ENCODE measurements at places on chromosomes 1 and 21. TPM values are rescaled to one million over a fixed set of nuclear protein-coding genes. Genes with fewer than 3 reads are reported as not detected.

DNA sequence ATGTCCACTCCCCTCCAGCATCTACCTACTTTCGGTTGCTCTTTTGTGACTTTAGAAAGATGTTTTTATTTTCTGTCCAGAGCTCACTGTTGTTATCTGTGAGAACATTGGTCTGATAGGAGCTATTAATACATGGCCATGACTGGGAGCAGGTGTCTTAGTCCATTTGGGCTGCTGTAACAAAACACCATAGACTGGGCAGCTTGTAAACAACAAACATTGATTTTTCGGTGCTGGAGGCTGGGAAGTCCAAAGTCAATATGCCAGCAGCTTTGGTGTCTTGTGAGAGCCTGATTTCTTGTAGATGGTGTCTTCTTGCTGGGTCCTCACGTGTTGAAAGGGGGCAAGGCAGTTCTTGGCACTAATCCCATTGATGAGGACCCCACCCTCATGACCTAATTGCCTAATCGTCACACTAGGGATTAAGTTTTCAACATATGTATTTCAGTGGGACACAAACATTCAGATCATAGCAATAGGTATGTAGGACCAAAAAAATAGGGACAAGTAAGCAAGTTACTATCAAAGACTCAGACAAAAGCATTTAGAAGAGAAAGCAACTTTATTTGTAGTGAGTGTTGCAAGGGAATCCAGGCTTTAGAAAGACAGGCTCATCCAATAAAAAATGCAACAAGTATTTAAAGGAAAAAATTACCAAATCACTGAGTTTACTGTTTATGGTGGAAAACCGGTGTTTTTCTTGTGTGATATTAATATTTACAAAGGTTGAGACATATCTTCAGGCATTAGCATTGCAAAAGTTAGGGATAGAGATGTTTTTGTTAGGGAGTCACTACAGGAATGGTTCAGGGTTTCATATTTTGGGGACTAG, 55.2 kb upstream of the WDR26 start:
- DNase-seq: no peak

GRCh38 chr21:42467140-42467983, 28.7 kb downstream of the RSPH1 start:
- peak; percentile 2 for DNase-seq

DNA sequence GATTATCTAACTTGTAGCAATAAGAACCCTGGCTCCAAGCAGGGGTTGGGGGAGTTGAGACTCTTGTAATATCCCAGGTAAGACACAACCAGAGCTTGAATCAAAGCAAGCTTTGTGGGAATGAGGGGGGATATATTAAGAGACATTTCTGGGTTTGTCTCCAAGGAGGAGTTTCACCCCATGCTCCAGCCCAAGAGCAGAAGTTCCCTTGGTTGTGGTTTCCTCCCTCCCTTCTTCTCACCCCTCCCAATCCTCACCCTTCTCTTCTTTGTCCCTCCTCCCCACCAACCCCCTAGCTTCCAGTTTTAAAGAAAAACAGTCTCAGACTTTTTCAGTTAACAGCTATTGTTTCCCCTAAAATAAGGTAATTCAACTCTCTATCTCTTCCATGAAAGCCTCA, 11.9 kb downstream of the TRAF3IP3 start:
- DNase-seq: no peak

DNA sequence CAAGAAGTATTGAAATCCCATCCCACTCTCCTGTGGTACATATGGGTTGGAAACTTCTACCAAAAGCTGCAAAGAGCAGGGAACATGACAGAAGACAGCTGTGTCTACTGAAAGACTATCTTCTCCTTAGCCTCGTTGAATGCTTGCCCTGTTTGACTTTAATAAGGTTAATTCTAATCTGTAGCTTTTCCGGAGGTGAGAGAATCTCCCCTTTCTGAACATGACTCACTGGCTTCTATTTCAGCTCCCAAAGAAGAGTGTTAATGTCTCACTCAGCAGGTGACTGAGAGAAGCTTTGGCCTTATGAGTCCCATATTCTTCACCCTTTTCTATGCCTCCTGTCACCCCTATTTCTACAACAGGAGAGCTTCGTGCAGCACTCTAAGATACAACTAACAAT, 88.3 kb downstream of the HHIPL2 start:
- no peak for DNase-seq

- no peak for DNase-seq
Observed at GRCh38 chr1:89986020-89986419, 8.9 kb upstream of the ZNF326 start.

DNA sequence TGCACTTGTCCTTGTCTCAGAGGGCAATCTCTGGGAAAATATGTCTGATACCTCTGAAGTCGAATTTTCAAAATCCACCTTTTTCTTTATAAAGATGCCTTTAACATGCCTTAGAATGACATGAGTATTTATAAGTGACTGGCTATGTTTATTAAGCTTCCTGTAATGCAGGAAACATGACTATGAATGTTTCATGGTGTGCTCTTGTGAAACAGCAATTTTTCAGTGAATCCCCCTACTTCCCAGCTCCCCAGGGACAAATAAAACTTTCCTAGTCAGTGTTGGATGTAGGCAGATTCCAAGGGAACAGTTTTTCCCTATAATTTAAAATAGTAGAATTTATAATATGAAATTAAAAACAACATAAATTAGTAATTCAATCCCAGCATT, 437.0 kb downstream of the LMO4 start:
- DNase-seq: peak; percentile 40

- DNase-seq: no peak
Observed at GRCh38 chr1:53588053-53588779, 129.0 kb downstream of the DMRTB1 start.

GRCh38 chr1:156579472-156579871, at the start of gene TTC24:
TTC24 (plus strand) TSS chr1:156579723; CDS start chr1:156581365, 1,642 bp downstream.
- no peak for DNase-seq

DNA sequence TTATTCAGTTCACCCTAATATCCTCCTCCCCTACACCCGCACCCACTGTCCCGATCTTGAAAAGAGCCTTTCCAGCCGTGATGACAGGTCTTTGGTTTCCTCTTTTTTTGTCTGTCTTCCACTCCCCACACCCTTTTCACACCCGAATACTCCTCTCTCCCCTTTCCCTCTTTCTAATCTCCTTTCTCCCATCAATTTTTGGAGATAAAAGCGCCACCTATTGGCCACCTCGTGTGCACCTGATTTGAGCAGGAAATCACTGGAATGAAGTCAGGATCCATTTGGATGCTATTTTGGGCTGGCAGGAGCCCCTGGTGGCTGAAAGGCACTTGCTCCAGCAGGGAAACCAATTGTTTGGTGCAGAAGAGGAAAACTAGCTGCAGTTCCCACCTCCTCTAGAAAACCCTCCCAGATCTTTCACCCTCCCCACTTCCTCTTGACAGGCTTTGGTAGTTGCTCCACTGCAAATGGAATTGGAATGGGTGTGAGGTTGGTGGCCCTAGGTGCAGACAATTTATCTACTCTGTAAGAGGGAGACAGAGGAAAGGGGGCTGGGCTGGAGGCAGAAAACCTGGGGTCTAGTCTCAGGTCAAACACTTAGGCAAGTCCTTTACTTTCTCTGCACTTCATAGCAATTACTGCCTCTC, 8.4 kb downstream of the FOXE3 start:
- peak; percentile 74 for DNase-seq

DNA sequence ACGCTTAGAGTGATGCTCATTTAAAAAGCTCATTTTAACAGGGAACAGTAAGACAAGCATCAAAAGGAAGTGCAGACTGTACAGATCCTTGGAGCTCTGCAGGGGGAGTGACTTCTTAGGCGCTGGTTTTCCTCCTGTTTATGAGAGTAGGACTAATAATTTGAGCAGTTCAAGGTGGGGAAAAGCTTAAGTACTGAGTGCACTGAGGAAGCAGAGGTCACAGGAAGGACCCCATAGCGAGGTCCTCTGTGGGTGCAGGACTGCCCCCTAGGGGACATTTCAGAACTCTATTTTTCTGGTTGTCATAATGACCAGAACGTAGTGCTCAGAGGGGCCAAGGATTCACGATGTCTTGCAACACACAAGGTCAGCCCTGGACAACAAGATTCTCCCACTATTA, 112.1 kb downstream of the HLCS start:
- DNase-seq: no peak

DNA sequence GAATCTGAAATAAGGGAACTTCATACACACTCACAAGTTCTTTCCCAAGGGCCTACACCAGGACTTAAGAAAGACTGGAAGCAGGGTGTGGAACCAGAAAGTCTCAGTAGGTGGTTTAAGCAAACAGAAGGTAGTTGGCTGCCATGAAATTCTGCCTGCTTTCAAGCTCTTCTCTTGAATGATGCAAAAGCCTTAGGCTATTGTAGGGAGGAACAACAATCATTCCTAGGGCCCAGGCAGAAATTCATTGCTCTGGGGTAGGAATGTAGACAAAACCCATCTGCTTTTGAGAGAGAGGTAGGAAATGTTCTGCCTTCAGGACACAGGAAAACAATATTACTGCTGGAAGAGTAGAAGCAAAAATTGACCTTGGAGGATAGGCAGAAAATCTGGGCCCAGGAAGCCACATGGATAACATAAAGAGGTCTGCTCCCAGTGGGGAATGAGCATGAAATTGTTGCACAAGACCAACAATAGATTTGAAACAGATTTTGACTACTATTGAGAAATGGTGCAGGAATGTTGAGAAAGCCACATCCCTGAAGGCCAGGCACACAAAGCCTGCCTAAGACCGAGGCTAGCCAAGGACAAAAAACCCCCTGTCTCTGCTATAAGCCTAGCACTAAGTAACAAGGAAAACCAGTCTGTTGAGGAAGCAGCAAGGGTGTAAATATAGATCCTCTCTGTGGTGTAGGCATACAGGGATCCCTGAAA, 22.7 kb upstream of the SFT2D2 start:
- DNase-seq: peak; percentile 95

GRCh38 chr1:28104866-28105467, 16.6 kb upstream of the EYA3 start:
- peak; percentile 62 for DNase-seq

DNA sequence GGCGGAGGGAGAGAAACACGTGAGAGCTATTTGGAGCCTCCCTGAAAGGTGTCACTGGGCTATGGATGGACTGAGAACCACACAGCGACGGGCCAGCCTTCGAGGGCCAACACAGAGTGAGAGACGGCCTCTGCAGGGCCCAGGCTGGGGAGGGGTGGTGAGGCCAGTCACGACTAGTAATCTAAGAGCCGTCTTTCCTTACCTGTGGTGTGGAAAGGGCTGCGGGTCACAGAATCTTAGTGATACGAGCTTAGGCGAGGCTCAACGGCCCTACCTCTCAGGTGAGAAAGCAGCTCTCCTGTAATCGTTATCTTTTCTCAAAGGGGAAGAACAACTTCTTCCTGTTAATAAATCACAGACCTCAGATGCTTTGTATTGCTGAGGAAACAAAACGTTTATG, 33.4 kb upstream of the COX20 start:
- no peak for DNase-seq

DNA sequence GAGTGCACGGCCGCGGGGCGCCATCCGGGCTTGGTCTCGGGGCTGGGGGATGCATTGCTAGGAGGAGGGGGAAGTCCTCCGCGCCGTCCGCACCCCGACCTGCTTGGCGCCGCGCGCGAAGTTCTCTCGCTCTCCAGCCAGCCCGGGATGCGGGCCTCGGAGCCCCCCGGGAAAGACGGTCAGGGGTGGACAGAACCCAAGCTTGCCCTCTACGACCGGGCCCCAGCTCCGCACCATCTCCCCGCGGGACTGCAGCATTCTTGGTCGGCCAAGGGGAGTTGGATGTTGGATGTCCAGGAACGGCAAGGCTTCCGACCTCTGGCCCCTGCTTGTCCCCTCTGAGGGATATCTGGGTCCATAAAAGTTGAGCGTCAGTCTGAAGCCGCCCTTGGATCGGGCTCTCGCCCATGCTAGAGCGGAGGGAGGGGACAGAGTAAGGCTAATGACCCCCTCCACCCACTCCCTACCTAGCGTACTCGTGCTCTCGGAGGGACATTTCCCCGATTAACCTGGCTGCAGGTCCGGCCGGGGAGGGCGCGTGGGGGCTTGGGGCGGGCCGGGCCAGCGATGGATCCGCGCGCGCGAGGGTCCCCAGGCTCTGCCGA, 522 bp downstream of the DISP3 start:
- no peak for DNase-seq

DNA sequence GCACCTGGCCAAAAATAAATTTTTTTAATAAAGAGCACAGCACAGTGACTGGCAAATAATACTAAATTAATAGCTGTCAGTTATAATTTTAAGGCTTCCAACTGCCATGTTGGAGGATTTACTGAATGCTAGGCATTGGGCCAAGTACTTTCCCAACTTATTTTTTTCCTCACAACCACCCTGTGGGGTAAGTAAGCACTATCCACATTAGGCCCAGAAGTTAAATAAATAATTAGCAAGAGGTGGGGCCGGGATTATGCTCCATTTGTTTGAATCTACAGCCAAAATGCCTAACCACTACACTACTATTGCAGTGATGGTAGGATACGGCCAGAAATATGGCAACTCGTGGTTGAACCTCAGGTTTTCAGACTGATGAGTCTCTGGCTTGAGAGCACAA, 4.6 kb upstream of the TRNAU1AP start:
- no peak for DNase-seq

GRCh38 chr1:96651517-96651916, 70.1 kb upstream of the PTBP2 start:
- no peak for DNase-seq

DNA sequence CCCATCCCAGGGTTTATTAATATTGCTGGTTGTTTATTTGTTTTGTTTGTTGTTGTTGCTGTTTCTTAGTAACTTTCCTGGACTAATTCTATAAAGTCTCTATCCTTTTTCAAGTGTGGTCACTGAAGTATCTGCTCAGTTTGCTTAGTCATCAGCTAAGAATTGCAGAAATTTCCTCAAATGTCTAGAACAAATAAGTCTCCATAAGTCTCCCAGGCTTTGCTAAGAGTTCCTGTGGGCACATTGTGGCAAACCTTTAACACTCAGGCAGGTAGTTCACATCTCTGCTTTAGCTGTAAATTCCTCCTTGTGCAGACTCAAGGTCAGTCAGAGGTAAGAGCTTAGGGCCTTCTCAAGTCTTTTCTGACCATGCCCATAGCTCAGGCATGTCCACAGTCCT, 38.9 kb upstream of the C1orf185 start:
- DNase-seq: peak; percentile 82

DNA sequence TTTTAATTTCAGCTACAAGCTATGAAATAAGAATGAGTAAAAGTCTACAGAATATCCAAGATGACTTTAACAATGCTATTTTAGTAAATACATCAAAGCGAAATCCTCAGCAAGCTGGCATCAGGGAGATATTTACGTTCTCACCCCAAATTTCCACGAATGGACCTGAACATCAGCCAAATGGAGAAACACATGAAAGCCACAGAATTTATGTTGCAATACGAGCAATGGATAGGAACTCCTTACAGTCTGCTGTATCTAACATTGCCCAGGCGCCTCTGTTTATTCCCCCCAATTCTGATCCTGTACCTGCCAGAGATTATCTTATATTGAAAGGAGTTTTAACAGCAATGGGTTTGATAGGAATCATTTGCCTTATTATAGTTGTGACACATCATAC, 13.7 kb upstream of the CLCA1 start:
- DNase-seq: no peak

OR2L13 gene
- not detected for total RNA-seq

SLC5A3 gene
- total RNA-seq: 28.5 TPM

PHLDA3 gene
- total RNA-seq: 164 TPM

IL23R gene
- not detected for total RNA-seq

ESPN gene
- total RNA-seq: not detected

CDCA8 gene
- 0.25 TPM for total RNA-seq
